Naive thymus-derived CD8-positive, alpha-beta T cell (primary cell): ENCODE measurements at places on chromosomes 4 and X.

- DNase-seq = no peak
- no peak overlapping the region for H3K4me3 ChIP-seq
- H3K27ac ChIP-seq = no peak overlapping the region
- H3K4me1 ChIP-seq = no peaks in the 10 kb centered on the region
- no peaks in the 10 kb centered on the region for H3K27me3 ChIP-seq
Measured at GRCh38 chr4:41424522-41424921, 113.4 kb upstream of the LIMCH1 start.

DNA sequence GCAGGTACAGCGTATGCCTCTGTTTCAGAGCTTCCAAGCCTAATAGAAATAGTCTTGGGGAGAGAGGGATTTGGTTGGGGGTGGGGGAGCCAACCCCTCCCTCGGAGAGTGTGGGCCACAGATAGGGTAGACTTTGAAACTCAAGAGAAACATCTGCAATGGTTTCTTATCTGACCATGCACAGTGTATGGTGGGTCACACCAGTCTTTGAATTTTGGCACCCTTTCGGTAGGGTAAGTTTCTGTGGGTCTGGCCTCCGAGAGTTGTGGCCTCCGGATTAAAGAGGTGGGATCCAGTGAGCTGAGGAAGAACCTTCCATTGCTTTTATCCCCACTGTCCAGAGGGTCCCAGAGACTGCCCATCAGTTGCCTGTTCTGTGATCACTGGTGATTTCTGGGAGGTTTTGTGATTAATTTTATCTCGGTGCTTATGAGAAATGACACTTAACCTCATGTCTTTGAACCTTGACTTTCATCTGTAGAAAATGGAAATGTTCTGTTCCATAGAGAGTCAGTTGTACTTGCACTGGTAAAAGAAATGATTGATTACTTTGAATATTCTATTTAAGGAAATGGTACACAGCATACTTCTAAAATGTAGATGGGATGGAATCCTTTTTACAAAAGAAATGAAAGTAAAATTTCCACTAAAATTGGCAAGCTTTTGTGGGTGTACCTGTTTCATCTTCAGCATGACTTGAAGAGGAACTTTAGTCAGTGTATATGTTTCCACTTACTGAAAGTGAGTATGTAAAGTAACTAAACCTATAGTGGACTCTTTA is 62.7 kb downstream of the TMEM131L start:
- H3K36me3 ChIP-seq = peaks cover 14% of the 10 kb centered on the region
- no peaks in the 10 kb centered on the region for H3K27me3 ChIP-seq
- peaks cover 37% of the 10 kb centered on the region for H3K4me1 ChIP-seq
- peak overlapping the region; percentile 89 for H3K27ac ChIP-seq

- no peak overlapping the region for H3K27ac ChIP-seq
- peaks cover 13% of the 10 kb centered on the region for H3K36me3 ChIP-seq
Measured at GRCh38 chrX:18971506-18971905, 12.4 kb downstream of the PHKA2 start.

DNA sequence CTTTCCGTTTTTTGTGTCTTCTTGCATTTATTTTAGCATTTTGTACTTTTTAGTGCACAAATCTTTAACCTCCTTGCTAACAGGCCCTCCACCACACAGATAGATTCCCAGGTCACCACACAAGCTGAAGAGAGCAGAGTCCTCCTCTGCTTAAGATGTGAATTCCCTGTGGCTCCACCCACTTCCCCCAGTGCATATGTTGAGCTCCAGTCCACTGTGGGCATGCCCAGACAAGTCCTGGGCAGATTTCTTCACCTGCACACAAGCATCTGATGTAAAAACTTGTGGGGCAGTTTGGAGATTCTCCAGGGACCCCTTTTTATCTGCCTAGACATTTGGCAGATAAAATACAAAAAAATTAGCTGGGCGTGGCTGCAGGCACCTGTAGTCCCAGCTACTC is 19.8 kb upstream of the PASD1 start:
- peaks cover 2% of the 10 kb centered on the region for H3K27me3 ChIP-seq
- no peak overlapping the region for H3K4me3 ChIP-seq
- no peak for DNase-seq
- H3K4me1 ChIP-seq = no peaks in the 10 kb centered on the region
- H3K27ac ChIP-seq = no peak overlapping the region

DNA sequence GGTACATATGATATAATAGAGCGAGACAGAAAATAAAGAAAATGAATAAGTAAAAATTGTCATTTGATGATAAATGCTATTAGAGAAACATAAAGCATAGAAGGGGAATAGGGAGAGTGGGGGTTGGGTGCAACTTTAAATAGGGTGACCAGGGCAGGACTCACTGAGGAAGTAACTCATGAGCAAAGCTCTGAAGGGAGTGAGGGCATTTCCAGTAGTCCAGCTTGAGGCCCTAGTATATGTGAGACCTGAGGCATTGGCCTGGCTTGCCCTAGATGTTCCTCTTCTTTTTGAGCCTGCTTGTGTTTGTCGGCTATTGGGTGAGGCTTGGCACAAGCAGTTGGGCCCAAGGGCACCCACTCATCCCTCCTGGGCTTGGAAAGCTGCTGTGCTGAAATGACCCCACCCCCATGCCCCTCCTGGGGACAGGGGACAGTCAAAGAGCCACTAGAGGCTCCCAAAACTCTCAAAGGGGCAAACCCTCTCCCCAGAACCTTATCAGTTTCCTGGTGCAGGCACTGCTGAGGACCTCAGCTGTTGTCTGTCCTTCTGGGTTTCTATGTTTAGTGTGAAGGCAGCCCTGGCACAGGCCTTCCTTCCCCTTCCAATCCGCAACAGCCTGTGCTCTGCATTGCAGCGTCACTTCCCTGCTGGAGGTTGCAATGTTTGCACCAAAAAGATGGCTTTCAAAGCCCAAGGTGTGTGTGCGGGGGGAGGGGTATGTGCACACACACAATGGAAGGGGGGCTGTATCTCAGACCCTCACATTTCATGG is 40.1 kb downstream of the APLN start:
- no peak overlapping the region for H3K27ac ChIP-seq
- H3K36me3 ChIP-seq = no peaks in the 10 kb centered on the region
- H3K4me3 ChIP-seq = no peak overlapping the region
- no peaks in the 10 kb centered on the region for H3K27me3 ChIP-seq
